ENCODE measurements at places on chromosomes 2 and 18. TPM values are rescaled to one million over a fixed set of nuclear protein-coding genes. Genes with fewer than 3 reads are reported as not detected.
A peak's percentile ranks its signal among the peaks of the same experiment; 100 is the strongest.

SOCS6 gene
- total RNA-seq: 22.1 TPM

GRCh38 chr18:10056506-10056905 is 142.7 kb downstream of the VAPA start:
- DNase-seq: no peak

DNA sequence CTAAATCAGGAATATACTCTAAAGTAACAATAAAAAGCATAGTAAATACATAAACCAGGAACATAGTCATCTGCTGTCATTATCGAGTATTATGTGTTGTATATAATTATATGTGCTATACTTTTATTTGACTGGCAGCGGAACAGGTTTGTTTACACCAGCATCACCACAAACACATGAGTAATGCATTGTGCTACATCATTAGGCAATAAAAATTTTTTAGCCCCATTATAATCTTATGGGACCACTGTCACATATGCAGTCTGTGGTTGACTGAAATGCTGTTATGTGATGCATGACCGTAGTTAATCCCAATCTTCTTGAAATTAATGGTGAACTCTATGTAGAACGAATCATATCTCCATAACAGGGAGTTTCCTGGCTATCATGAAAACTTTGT is 136.7 kb upstream of the ZFP36L2 start:
- DNase-seq: no peak

DNA sequence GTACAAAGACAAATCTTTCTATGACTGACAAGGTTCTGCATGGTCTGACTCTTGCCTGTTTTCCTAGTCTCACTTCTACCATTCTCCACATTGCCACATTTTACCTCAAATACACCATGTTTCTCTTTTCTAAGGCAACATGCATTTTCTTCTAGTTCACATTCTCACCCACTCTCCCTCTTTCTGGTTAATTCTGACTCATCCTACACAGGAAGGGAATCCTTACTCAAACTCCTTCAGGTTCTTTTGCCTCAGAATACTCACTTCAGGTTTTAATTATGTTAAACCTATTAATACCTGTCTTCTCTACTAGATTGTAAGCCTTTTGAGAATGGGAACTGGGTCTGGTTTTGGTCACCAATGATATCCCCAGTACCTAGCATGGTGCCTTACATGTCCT is 47.2 kb downstream of the MAP2 start:
- no peak for DNase-seq

SMYD1 gene
- 0.17 TPM for total RNA-seq

NEU2 gene
- not detected for total RNA-seq

- no peak for DNase-seq
These were observed 44.5 kb upstream of the COPS8 start for GRCh38 chr2:237041231-237041630.

DNA sequence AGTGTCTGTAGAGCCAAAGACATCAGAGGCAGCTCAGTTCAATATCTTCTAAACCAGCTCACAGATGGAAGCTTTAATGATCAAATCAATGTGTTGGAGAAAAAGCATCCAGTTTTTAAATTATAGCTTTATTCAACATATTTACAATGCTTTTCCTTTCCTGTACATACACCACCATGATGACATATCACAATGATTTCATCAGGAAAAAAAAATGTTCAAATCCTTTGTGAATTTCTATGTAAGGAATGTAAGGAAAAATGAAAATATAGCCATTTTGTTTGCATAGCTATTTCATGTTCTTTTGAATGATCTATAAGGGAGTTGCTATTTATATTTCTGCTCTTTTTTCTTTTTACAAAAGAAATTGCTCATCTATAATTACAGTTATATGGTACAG is 134.7 kb upstream of the CDH20 start:
- no peak for DNase-seq

DNA sequence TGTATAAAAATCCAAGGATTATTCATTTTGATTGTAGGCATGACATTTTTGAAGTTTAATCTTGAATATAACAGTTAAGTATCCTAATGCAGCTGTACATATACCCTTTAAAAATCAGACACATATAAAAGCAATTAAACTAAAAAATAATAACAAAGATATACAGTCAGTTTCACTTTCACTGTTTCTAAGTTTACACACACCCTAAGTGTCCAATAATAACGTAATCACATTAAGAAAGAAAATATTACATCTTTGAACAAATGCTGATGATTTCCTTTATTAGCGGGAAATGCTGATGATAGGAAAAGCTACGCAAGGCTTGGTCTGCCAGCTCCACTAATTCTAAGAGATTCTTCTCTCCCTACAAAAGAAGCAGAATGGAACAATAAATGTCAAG is 38.8 kb downstream of the RTTN start:
- DNase-seq: no peak

DNA sequence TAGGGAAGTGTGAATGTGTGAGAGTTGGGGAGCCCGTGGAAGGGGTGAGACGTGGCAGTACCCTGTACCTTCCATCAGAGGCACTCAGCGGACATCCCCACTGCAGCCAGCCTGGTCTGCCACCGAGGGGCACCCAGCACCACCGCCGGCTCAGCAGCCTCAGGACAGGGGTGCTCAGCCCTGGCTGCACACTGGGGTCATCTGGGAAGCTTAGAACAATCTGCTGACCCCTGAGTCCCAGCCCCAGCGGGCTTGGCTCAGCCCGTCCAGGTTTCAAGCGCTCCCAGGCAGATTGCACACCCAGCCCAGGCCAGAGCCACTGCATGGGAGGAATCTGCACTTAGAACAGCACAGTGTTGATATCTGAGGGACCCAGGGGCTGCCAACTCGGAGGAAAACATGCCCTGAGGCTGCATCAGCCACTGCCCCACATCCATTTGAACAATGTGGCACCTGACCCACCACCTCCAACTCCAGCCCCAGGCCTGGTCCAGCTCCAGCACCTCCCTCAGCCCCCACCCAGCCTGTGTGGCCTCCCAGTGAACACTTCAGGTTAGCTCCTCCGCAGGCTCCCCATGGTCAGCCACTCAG is 147.1 kb upstream of the OTOS start:
- DNase-seq: peak; percentile 72

- DNase-seq: no peak
These were observed 13.4 kb downstream of the CAPN14 start for GRCh38 chr2:31203916-31204315.

DNA sequence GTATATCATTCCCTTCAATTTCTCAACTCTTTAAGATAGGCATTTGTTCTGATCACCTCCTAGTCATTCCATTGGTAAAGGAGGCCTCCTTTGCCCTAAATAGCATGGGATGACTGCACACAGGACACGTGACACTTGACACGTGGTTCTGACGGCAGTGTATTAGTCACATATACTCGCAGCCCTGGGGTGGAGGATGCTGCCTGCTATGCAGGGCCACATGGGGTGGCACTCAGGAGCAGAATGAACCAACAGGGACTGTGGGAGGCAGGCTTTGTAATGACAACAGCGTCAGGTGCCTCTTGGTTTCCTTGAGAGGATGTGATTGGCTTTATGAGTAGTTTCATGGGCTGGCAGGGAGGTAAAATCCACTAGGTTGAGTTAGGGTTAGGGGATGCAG is 9.3 kb upstream of the KCNS3 start:
- DNase-seq: no peak

PAIP2B gene
- total RNA-seq: 3.7 TPM

FARP2 gene
- total RNA-seq: 19.5 TPM

KCNIP3 gene
- 0.48 TPM for total RNA-seq

R3HDM1 gene
- total RNA-seq: 21.7 TPM

GRCh38 chr2:138504546-138505235 is 3.1 kb downstream of the SPOPL start:
- DNase-seq: no peak

FOXD4L1 gene
- not detected for total RNA-seq

GRCh38 chr2:47070920-47071824 is 83.9 kb downstream of the STPG4 start:
- DNase-seq: no peak

- DNase-seq: no peak
These were observed 402.0 kb upstream of the UBE2E3 start for GRCh38 chr2:180578441-180578840.

FMNL2 gene
- 32.7 TPM for total RNA-seq

DNA sequence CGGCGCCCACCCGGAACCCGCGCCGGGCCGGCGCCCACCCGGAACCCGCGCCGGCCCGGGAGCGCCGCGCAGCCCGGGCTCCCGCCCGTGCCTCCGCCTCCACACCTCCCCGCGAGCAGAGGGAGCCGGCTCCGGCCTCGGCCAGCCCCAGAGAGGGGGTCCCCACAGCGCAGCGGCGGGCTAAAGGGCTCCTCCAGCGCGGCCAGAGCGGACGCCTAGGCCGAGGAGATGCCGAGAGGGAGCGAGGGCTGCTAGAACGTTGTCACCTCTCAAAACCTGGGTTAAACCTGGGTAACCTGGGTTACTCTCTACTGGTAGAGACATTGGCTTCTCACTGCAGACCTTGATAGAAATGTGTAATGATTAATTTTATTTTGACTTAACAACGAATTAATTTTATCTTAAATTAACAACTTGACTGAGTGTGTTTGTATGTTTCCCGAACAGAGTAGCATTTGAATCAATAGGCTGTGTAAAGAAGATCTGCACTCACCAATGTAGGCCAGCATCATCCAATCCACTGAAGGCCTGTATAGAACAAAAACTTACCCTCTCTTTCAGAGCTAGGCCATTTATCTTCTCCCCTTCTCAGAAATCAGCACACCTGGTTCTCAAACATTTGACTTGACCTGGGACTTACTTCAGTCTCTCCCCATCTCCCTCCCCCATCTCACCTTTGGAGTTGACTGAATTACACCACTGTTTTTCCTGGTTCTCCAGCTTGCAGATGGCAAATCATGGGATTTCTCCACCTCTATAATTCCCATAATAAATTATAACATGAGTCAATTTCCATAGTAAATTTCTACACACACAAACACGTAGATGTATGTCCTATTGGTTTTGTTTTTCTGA is 242.7 kb downstream of the ASXL3 start:
- DNase-seq: peak; percentile 4

CKAP2L gene
- 24.8 TPM for total RNA-seq

GRCh38 chr2:237729681-237730475 is 68.7 kb upstream of the RBM44 start:
- DNase-seq: no peak

DNA sequence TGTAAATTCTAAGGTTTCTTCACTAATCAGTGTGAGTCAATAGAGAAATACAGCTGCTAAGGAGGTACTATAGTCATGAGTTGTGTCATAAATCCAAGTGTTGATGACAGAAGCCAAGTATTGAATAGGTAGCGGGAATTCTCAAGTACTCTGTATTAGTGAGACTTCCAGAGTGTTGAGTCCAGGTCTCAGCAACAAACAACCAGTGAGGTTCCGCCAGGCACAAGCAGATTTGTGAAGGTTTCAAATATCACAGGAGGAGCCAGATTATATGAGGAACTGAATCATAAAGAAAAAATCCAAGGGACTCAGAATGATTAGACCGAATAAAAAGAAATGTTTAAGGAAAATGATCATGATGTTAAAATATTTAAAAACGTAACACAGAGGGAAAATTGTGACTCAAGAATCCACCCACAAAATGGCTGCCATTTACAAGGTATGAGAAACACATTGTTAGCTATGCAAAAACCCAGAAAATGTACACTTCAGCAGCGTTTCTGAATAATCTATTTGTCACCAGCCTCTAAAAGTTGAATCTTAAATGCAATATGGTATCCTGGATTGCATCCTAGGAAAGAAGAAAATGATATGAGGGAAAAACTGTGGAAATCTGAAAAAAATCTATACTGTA is 27.3 kb upstream of the EVA1A start:
- DNase-seq: no peak

DNA sequence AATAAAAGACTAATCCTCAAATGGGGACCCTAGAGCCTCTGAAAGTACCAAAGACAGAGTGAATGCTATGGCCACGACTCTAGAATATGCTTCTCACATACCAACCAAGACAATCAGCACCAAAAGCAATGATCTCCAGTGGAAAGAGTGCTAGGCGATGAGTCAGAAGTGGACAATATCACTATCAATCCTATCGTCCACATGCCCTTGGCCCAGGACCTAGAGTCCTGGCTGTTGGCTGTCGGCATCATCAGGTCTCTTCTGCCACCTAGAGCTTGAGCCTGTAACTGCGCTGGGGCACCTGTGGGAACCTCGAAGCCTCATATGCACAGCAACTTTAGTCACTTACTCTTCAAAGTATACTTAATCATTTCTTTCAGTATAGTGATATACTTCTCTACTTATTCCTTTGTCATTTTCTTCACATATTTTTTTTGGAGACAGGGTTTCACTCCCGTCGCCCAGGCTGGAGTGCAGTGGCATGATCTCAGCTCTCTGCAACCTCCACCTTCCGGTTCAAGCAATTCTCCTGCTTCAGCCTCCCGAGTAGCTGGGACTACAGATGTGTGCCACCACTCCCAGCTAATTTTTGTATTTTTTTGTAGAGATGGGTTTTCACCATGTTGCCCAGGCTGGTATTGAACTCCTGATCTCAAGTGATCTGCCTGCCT is 29.7 kb downstream of the NOL10 start:
- DNase-seq: peak; percentile 69

GRCh38 chr2:30402441-30403182 is 44.4 kb upstream of the LCLAT1 start:
- DNase-seq: no peak

- peak; percentile 78 for DNase-seq
These were observed 9.4 kb downstream of the RNU2-63P start for GRCh38 chr2:88006912-88007439.

ONECUT2 gene
- 0.89 TPM for total RNA-seq

- peak; percentile 46 for DNase-seq
These were observed 109.9 kb downstream of the SLC4A3 start for GRCh38 chr2:219737270-219737691.

GRCh38 chr2:48584551-48584950 is 33.1 kb upstream of the GTF2A1L start:
- no peak for DNase-seq

ABCG8 gene
- total RNA-seq: not detected

DNA sequence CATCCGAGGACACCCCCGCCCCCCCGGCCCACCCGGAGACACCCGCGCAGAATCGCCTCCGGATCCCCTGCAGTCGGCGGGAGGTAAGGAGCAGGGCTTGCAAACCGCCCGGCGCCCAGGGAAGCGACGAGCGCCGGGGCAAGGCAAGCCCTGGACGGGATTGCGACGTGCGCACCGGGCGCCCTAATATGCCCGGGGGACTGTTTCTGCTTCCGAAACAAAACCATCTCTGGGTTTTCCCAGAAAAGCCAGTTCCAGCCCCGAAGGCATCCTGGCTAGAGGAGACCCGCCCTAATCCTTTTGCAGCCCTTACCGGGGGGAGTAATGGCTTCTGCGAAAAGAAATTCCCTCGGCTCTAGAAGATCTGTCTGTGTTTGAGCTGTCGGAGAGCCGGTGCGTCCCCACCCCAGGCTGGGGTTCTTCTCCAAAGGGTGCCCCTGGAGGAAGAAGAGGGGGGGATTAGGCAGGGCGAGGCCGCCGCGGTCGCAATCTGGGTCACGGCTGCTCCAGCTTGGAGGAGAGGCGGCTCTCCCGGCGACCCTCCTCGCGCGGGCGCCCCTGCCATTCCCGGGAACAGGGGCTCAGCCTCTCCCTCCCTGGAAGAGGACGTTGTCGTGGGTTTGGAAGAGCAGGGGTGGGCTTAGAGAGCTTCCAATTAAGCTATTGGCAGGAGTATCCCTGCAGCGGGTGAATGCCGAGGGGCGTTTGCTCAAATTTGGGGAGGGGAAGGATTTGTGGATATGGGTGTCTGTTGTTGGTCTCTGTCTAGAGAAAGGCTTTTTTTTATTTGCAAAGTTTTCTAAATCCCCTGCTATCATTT is 521 bp downstream of the MYCN start:
- DNase-seq: no peak

GRCh38 chr2:149561309-149561926 is 26.2 kb downstream of the MMADHC start:
- peak; percentile 32 for DNase-seq

Data from H7 (cell line).